AG09309 (cell line): ENCODE measurements at places on chromosomes 2 and 18.

GRCh38 chr2:165032559-165032958, 77.2 kb upstream of the SLC38A11 start:
- DNase-seq: no peak

DNA sequence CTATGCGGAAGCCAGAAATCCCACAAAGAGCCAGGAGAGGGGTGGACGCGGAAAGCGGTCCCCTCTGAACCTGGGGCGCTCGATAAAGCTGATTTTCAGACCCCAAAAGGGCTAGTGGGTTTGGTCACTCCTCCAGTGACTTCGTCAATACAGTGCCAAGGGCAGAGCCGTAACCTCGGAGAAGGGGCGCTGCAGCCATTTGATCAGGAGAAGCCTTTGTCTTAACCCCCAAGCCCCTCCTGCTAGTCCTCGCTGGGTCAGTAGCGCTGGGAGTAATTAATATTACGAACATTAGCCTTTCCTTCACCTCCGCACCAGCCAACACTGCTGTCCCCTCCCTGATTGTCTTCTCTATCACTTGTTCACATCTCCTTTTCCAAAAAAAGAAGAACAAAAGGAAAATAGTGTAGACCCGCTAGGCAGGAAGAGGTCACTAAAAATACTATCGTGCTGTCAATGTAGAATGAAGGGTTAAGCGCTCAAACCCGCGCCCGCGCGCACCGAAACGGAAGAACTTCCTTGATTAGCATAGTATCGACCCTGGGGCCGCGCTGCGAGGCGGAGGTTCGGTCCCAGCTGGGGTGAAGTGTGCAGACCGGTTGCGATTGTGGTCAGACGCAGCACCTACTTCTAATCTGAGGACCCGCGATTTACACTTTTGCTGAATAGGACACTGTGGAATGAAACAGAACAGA, 63.2 kb upstream of the MAPRE2 start:
- DNase-seq: no peak

GRCh38 chr2:234968631-234969305, 17.0 kb downstream of the SH3BP4 start:
- DNase-seq: no peak

DNA sequence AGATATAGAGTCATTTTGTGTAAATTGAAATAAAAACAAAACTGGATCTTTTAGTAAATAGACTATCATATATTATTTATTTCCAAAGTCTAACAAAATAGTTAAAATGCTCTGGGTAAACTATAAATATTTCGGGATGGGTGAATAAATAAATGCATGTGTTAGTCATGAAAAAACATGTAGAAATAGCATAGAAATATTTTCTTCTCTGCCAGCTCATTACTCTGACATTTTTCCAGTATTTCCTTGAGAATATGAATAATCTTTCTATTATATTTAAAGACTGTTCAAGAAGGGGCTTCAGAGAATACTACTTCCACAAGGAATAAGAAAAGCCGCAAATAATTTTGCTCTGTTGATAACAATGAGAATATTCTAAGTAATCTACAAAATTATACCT, 880.4 kb downstream of the TRIB2 start:
- no peak for DNase-seq

DNA sequence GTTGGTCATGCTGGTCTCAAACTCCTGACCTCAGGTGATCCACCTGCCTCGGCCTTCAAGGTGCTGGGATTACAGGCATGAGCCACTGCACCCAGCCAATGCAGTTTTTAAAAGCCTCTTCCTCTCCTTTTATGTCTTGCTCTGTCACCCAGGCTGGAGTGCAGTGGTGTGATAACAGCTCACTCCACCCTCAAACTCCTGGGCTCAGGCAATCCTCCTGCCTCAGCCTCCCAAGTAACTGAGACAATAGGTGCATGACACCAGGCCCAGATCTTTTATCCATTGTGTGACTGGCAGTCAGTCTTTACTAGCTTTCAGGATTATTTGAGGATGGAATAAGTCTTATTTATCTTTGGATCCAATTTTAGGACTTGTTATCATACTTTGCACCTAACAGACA, 13.2 kb downstream of the KCTD18 start:
- DNase-seq: no peak

DNA sequence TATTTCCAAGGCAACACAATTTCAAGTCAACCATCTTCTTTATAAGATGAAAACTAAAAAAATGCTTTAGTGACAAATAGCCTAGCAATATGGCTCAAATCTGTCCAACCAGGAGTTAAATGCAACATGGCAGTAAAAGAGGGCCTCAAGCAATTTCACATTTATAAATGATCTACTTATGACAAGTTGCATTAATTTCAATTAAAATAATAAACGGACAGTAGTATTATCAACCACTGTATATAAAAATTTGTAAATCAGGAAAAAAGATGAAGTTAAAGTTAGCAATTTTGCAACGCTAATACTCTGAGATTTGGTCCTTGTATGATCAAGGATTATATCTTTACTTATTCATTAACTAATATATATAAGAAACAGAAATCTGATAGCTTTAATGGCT, 19.3 kb downstream of the CCDC88A start:
- no peak for DNase-seq

DNA sequence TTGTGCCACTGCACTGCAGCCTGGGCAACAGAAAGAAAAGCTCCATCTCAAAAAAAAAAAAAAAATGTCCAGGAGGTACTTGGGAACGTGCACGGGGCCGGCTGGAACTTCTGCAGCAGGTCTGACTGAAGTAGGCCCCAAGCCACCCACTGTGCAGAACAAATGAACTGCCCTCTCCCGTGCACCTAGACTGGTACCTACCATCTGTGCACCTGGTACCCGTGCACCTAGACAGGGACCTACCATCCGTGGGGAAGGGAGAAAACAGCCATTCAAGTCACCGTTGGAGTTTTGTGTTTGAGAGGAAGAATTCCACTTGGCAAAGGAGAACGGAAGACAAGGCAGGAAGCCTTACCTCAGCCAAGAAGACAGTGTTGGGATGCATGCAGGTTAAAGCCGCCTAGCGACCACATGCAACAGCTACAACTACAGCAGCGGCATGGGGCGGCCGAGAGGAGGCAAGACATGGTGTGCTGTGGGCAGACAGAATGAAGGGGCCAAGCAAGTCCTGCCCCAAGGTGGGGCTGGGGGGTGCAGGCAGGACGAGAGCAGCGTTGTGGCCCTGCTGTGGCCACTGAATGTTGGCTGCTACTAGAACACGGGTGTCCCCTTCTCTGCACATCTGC, 16.1 kb downstream of the ST3GAL5 start:
- no peak for DNase-seq

- DNase-seq: no peak
Observed at GRCh38 chr2:173221937-173222594, 132.6 kb upstream of the CDCA7 start.

DNA sequence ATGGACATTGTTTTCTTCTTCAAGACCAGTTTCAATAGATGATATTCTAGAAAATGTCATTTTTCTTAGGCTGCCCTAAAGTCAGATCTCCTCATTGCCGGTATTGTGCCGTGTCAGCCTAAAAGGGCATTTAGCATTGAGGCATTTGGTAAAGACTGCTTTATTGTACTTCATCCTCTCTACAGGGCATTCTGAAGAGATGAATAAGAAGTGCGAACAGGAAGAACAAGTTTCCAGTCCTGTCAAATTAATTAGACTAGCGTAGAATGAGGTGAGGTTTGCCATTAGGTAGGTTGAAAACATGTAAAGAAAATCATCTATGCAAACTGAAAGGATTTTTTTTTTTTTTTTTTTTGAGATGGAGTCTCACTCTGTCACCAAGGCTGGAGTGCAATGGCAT, 60.6 kb downstream of the ETAA1 start:
- no peak for DNase-seq

GRCh38 chr2:240959214-240959940, 39.0 kb upstream of the SNED1 start:
- no peak for DNase-seq

DNA sequence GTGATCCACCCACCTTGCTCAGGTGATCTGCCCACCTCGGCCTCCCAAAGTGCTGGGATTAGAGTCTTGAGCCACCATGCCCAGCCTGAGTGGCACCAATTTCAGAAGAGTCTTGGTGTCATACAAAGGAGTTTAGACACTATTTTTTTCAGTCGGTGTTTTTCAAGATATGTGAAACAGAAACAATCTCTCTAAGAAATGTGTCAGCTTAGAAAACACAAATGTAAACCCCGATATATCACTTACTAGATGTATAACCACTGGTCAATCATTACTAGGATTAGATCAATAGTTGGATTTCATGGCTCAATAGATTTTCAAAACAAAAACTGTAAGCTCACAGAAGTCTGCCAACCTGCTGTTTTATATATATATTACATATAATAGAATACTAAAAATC, 67.2 kb upstream of the FRZB start:
- no peak for DNase-seq
